ENCODE measurements at places on chromosomes 11 and 22.

GRCh38 chr11:102449651-102450570 is 2.7 kb downstream of the TMEM123 start:
- DNase-seq: peak; percentile 40

GRCh38 chr22:41699264-41700107 is at the start of gene MEI1:
MEI1 (plus strand) TSS chr22:41699503; CDS start chr22:41699539, 36 bp downstream.
- DNase-seq: peak; percentile 94

- DNase-seq: no peak
Observed at GRCh38 chr22:31344256-31344577, 1.9 kb downstream of the PATZ1 start.

DNA sequence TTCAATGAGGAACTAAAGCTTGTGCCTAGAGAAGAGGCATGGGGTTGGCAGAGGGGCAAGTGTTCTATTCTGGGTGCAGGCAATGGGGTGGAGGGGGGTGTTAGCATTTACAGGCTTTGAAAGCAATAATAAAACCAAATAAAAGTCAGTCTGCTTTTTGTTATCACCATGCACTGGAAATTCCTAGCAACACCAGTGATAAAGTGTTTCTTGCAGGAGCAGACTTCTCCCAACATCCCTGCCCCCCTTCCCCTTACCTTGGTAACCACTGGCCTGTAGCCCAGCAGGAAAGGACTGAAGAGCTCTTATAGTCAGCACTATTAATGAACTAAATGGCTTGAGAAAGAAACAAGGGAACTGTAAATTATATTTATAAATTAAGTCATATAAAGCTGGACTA is 65.2 kb upstream of the SESN3 start:
- DNase-seq: no peak

GRCh38 chr11:77039491-77040400 is 5.5 kb downstream of the B3GNT6 start:
- DNase-seq: peak; percentile 47

- no peak for DNase-seq
Observed at GRCh38 chr22:26552466-26552865, 37.5 kb downstream of the TPST2 start.

DNA sequence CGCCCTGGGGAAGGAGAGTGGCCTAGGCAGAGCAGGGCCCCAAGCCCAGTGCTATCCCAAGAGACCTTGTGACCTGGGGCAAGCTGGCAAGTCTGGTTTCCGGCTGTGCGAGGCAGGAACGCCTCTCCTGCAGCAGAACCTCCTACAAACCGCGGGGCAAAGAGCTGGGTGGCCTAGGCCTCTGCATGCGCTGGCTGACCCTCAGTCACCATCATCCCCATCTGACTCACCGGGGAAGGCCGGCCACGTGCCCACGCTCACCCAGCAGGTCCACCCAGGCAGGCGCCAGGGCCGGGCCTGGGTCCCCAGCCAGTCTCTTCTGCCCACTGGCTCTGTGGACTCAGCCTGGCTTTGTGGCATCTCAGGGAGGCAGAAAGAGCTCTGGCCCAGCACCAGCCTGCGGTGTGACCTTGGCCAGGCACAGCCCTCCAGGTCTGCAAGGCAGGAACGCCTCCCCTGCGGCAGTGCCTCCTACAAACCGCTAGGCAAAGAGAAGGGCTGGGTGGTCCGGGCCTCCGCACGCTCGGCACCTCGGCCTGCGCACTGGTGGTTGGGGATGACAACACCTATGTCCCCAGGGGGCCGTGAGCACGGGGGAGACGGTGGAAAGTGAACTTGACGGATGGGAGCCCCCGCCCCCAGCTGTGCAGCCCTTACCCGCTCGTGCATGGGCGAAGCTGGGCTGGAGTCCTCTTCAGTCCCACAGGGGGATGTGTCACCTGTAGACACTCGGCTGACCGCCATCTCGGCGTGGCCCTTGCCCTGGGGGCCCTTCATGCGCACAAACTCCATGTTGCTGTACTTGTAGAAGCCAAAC is 38.2 kb downstream of the KIAA0930 start:
- no peak for DNase-seq

GRCh38 chr11:83132191-83132590 is 24.7 kb upstream of the PCF11 start:
- DNase-seq: no peak

DNA sequence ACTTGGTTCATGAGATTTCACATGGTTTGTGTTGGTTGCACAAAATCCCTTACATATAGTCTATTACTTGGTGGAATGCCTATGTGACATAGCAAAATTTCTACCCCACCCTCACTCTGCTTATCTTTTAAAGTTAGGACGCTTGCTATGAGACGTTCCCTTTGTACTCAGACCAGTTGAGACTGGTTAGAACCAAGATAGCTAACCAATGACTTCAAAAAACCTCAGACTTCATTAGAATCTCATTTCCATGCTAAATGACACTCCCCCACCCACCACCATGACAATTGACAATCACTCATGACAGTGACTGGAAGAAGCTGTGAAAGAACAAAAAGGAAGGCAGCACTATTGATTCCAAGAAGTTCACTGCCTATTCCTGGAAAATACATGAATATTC is 313.6 kb downstream of the ETS1 start:
- no peak for DNase-seq

- DNase-seq: no peak
Observed at GRCh38 chr11:105613183-105613582, 3.3 kb downstream of the GRIA4 start.

DNA sequence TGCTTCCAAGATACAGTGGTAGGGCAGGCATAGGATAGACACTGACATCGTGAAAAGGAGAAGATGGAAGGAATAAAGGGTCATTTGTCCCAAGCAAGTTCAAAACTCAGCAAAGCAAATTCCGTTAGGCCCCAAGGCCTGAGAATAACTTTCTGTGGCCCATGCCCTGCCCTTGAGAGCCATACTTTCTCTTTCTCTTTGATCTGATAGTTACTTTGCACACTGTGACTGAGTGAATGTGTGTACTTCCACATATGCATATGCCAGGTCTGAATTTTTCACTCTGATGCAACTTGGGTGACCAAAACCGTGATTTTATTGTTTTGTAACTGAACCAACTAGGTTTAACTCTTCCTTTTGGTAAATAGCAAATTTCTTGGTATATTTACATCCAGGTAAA is 371.5 kb downstream of the RAB38 start:
- no peak for DNase-seq

- DNase-seq: no peak
Observed at GRCh38 chr11:69982690-69983570, 95.2 kb upstream of the ANO1 start.

DNA sequence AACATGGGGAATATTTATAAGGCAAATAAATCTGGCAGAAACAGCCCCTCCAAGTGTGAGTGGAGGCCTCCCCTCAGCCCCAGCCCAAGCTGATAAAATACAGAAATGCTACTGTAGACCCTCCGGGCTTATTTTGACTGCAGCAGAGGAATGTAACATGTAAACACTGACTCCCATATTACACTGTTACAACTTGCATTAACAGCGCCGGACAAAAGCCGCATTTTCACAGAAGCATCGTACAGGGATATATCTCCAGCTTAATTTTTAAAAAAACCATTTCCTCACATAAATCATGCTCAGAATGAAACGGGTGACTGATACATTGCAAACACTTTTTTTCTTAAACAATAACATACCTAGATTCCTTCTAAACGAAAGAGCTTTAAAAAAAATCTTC is 36.6 kb upstream of the COMT start:
- no peak for DNase-seq

- no peak for DNase-seq
Observed at GRCh38 chr22:22362936-22363335, 118.3 kb downstream of the VPREB1 start.

DNA sequence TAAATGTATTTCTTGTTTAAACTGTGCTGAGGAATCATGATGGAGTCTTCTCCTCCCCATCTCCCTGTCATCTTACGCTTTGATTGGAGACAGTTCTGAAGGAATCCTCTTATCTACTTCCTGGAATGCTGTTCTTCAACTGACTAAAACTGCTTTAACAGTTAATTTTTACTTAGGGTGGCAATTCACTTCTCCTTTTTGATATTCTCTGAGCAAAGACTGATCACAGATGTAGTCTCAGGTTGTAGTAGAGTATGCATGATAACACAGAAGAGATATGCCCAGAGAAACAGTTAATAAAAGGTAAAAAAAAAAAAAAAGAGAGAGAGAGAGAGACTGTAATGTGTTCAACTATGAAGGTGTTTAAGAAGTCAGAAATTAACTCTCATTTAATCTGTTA is 1.4 kb upstream of the CASP5 start:
- DNase-seq: no peak

GRCh38 chr22:41403532-41404318 is 22.0 kb downstream of the TEF start:
- DNase-seq: peak; percentile 90

- DNase-seq: no peak
Observed at GRCh38 chr22:45210991-45211390, 29.7 kb downstream of the KIAA0930 start.

DNA sequence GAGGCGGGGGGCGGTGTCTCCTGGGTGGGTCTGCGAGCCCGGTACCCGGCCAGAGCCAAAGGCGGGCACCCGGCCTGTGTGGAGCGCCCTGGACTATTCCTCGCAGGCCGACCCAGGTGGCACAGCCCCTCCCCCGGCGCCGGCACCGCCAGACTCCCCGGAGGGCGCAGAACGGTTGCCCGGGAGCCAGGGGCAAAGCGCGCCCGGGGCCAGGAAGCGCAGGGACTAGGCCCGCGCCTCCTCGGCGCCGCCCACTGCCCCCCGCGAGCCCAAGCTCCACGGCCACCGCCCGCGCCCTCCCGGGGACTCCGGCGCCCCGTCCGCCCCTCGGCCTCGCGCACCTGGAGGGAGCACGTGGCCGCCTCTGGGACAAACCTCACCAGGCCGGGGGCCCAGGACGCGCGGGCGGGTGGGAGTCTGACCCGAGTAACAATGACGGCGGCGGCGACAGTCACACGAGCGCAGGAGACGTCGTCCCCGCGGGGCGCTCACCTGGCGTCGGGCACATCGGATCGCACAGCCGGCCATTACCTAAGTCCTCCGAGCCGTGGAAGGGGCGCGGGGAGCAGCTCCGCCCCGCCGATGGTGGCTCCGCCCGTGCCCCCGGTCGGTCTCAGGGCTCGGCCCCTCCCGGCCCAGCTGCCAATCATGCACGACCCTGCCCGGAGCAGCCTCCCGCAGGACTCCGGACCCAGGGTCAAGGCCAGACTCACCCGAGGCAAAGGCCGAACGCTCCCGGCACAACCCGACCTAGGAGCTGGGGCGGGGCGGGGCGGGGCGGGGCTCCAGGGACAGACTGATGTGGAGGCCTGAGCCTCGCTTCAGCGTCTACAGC is 7.4 kb downstream of the PLXNB2 start:
- DNase-seq: no peak

DNA sequence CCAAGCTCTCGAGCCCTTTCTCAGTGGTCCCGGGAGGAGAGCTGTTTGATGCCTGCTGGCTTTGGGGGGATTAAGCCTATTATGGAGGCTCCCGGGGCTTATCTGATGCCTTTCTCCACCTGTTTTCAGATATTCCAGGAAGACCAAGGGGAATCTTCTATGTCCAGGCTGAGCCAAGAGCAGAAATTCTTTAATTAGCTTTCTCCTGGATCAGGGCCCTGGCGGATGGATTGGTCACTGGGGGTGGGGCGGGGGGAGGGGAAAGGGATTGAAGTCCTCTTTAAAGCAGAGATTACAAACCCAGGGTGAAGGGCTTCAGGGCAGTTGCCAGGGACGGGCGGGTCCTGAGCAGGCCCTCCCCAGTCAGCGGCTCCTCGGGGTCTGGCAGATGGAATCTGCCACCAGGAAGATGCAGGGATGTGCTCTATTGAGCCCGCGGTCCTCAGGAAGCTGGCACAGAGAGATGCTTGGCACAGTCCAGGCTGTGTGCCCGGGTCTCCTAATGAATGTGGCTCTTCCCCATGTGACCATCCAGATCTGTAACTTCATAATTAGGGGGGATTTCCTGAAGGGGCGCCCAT is 33.6 kb downstream of the MACROD1 start:
- DNase-seq: no peak

GRCh38 chr11:119935349-119935925 is 202.5 kb downstream of the TRIM29 start:
- DNase-seq: no peak

GRCh38 chr11:65554057-65554818 is 3.9 kb downstream of the LTBP3 start:
- no peak for DNase-seq

GRCh38 chr11:11786771-11787170 is 55.0 kb upstream of the USP47 start:
- no peak for DNase-seq

DNA sequence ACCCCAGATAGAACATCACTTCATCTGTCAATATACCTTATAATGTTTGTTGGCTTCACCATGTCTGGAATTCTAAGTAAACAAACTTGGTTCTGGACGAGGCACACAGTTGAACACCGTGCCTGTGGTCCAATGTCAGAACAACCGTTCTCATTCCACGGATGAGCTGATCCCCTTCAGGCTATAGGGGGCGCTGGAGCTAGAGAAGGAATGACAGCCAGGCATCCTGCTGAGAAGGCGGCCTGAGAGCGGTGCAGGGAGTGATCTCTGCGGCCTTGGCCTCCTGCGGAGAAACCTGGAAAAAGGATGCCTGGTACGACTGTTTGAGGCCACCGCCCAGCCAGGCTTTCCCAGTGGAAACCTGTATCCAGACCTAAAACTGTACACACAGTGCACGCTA is 48.7 kb downstream of the FDX1 start:
- DNase-seq: no peak

- no peak for DNase-seq
Observed at GRCh38 chr11:31045335-31045734, 324.2 kb downstream of the DCDC1 start.

DNA sequence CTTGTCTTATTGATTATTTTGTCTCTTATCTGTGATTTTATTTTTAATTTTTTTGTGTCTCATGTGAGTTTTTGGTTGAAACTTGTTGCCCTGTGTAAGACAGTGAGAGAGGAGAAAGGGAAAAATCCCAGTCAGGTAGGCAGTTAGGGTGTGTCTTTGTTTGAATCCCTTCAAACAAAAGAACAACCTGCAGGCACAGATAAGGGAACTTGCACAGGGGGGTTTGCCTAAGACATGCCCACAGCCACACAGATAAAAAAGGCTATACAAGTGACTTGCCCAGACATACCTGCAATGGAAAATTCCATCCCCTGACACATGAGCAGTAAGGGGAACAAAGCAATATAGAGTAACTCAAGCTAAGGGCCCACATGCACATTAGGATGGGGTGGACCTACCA is 127.8 kb upstream of the PLET1 start:
- DNase-seq: no peak

DNA sequence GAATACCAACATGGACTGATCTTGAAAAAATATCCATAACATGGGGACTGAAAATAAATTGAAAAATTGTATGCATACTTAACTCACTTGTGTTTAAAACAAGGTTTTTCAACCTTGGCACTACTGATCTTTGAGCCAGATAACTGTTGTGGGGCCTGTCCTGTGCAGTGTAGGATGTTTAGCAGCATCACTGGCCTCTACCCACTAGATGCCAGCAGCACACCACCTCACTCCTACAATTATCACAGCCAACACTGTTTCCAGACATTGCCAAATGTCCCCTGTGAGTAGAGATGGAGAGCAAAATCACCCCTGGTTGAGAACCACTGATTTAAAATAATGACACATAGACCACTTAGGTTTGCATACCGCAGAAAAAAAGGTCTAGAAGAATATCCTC is 45.0 kb upstream of the SLC1A2 start:
- no peak for DNase-seq

- DNase-seq: no peak
Observed at GRCh38 chr11:121890946-121891515, 225.0 kb downstream of the BLID start.
